Breast epithelium (tissue), 4 donors: ENCODE measurements at places on chromosomes 5 and 9.

GRCh38 chr9:130107955-130108354 is 54.2 kb downstream of the GPR107 start:
- no peak overlapping the region for H3K4me3 ChIP-seq
- H3K4me1 ChIP-seq: no peaks in the 10 kb centered on the region
- no peak for DNase-seq
- no peaks in the 10 kb centered on the region for H3K36me3 ChIP-seq
- H3K27me3 ChIP-seq: no peaks in the 10 kb centered on the region

DNA sequence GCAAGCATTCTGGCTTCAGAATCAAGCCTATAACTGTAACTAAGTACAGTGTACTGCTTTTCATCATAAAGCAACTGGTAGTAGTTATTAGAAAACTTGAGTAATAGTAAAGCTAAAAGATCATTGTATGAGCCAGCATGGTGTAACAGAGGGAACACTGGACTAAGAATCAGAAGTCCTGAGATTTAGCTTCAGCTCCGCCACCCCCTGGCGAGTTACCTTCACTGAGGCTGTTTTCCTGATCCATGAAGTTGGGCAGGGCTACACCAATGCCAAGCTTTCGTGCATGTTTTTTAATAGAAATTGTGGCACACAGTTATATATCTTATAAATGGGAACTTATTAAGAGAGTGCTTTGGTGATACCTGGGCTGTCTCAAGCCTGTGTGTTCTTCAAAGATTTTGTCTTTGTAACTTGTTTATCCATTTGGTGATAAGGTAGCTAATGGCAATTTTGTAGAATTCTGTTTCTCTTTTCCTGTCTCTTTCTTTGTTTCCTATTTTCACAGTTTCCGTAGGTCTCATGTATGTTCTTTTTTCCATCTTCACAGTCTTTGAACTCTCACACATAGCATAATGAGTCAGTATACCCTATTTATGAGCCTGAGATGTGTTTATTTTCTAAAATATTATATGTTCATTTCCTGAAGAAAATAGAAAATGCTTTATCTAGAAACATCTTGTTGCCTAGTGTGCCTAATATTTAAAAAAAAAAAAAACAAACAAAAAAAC is 102.3 kb downstream of the GDNF start:
- no peak for DNase-seq
- no peaks in the 10 kb centered on the region for H3K36me3 ChIP-seq
- no peaks in the 10 kb centered on the region for H3K27me3 ChIP-seq
- H3K4me1 ChIP-seq: peaks cover 4% of the 10 kb centered on the region

DNA sequence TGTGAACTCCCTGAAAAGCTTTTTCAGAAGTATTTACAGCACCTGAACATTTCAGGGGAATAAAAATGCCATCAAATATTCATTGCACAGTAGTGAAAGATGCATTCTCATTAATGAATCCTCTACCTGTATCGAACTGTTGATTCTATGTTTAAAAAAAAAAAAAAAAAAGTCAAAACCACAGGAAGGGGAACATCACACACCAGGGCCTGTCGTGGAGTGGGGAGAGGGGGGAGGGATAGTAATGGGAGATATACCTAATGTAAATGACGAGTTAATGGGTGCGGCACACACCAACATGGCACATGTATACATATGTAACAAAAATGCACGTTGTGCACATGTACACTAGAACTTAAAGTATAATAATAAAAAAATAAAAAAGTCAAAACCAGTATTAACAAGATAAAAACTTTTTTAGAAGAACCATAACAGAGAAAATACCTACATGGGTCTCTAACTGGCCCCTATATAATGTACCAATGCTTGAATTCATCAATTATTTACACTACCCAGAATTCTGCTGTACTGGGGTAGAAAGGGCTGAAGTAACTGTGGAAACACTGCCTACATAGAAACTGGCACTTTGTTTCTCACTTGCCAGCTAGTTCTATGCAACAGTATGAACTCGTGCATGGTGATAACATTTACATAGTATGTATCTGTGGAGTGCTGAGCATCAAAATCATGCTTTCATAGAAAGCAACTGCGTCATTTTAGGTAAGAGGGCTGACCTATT is 48.9 kb downstream of the GNAQ start:
- no peak overlapping the region for H3K4me3 ChIP-seq
- H3K4me1 ChIP-seq: no peaks in the 10 kb centered on the region
- H3K27ac ChIP-seq: no peak overlapping the region
- no peaks in the 10 kb centered on the region for H3K36me3 ChIP-seq

- H3K4me1 ChIP-seq: peaks cover 4% of the 10 kb centered on the region
- H3K36me3 ChIP-seq: no peaks in the 10 kb centered on the region
- DNase-seq: no peak
- H3K4me3 ChIP-seq: no peak overlapping the region
- H3K27ac ChIP-seq: no peak overlapping the region
Observed at GRCh38 chr9:96616817-96617438, 2.7 kb downstream of the CDC14B start.

- H3K36me3 ChIP-seq: no peaks in the 10 kb centered on the region
- no peak overlapping the region for H3K4me3 ChIP-seq
- no peak for DNase-seq
- no peaks in the 10 kb centered on the region for H3K27me3 ChIP-seq
Observed at GRCh38 chr5:10209004-10209403, 40.7 kb downstream of the ATPSCKMT start.

GRCh38 chr5:173547579-173547978 is 68.9 kb downstream of the BOD1 start:
- no peak overlapping the region for H3K4me3 ChIP-seq
- no peaks in the 10 kb centered on the region for H3K27me3 ChIP-seq
- no peaks in the 10 kb centered on the region for H3K4me1 ChIP-seq
- no peaks in the 10 kb centered on the region for H3K36me3 ChIP-seq
- DNase-seq: no peak

DNA sequence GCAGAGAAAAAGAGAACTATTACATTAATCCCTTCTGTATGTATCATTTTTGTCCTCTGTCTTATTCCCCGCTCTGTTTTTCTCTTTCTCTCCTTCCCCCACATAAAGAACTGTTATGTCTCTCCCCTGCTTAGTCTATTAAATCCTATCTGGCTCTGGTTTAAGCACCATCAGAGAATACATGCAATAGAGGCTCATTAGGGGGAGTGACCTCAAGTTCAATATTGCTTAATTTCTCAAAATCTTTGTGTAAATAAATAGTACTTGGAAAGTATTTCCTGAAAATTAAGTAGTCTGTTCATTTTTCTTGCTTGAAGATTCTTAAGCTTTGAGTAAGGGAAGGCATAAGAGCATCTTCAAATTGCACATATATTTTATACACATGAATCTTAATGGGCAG is 41.2 kb upstream of the FAM174A start:
- no peak overlapping the region for H3K4me3 ChIP-seq
- no peak for DNase-seq
- H3K4me1 ChIP-seq: no peaks in the 10 kb centered on the region
- H3K27ac ChIP-seq: no peak overlapping the region
- H3K36me3 ChIP-seq: no peaks in the 10 kb centered on the region

- H3K27me3 ChIP-seq: no peaks in the 10 kb centered on the region
- H3K36me3 ChIP-seq: no peaks in the 10 kb centered on the region
- no peaks in the 10 kb centered on the region for H3K4me1 ChIP-seq
- DNase-seq: no peak
Observed at GRCh38 chr9:103319979-103320378, 324.8 kb downstream of the CYLC2 start.

DNA sequence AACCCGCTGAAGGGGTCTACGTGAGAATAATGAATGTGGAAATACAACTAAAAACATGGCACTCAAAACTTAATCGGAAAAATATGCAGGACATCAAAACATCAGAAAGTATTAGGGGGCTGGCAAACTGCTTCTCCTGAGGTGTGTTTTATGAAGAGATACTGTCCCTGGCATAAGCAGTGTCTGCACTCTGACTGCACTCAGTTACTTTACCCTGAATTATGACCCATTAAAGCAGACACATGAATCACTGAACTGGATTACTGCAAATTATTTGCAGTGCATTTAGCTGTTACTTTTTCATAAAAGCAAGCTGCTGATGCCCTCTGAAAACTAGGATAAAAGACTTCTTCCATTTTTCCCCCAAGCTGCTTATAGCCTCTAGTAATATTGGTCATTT is 164.9 kb downstream of the AP3B1 start:
- no peaks in the 10 kb centered on the region for H3K4me1 ChIP-seq
- H3K27me3 ChIP-seq: no peaks in the 10 kb centered on the region
- H3K36me3 ChIP-seq: no peaks in the 10 kb centered on the region
- DNase-seq: no peak
- H3K27ac ChIP-seq: no peak overlapping the region
- H3K4me3 ChIP-seq: no peak overlapping the region

DNA sequence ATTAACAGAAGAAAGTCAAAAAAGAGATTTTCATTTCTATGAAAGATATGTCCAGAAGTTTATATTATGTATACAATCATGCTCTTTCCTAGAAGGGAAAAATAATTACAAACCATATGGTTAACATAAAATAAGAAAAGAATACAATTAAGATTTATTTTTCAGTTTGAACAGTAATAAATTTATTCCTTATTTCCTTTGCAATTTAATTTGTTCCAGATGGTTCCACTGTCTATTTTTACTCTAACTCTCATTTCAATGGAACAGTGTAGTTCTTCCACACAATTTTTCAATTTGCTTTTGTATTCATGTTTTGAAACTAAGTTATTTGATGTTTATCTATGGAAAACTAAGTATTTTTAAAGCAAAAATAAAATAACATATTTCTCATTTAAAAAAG is 1026.3 kb downstream of the TAF11L14 start:
- H3K27me3 ChIP-seq: no peaks in the 10 kb centered on the region
- no peaks in the 10 kb centered on the region for H3K36me3 ChIP-seq
- H3K27ac ChIP-seq: no peak overlapping the region
- DNase-seq: no peak
- H3K4me1 ChIP-seq: no peaks in the 10 kb centered on the region
- no peak overlapping the region for H3K4me3 ChIP-seq

DNA sequence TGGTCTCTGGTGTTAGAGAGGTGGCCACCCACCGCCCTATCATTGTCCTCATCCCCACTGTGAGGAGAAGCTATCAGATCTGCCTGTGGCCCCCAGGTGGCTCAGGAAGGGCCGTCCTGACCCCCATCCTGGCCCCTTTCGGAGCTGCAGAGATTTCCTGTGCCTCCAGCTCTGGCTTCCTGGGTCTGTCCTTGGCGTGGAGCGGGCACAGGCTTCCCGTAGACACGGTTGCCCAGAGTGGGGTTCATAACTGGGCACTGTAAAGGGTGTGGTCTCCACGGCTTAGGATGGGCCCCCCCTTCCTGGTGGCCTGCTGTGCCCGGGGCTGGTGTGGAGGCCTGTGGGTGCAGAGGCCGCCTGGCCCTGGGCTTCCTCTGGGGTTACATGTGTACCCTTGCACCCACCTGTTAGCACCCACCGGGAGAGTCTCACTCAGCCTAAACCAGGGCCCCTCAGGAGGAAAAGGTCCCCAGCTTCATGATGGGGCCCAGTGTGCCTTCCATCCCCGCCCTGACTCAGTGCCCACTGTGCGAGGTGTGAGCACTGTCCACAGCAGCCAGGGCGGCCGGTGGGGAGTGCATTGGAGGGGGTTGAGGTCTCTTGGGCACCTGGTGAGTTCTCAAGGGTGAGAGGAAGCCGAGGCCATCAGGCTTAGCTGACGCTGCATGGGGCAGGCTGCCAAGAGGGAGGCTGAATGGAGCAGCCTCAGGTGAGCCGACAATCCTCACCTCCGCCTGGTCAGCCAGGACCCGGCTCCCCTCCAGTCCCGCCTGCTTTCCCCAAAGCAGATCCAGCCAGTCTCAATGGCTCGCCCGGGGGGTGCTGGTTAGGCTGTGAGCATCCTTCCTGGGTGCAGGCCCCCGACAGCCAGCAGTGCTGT is 15.3 kb upstream of the AJM1 start:
- H3K4me1 ChIP-seq: no peaks in the 10 kb centered on the region
- H3K4me3 ChIP-seq: no peak overlapping the region
- H3K27ac ChIP-seq: no peak overlapping the region
- H3K27me3 ChIP-seq: no peaks in the 10 kb centered on the region

DNA sequence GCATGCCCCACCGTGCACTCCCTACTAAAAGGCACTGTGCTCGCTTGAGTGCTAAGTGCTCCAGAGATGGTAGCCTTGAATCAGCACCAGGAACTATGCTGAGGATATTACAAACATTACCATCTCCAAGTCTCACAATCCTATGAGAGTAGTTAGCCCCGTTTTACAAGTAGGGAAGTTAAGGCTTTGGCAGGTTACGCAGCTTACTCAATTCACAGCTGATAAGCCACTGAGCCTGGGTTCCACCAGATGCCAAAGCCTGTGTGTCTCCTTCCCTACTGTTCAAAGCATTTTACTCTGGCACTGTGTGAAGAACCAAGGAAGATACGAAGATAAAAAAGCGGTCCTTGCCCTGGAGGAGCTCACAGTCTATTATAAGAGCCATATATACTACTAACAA is 216.2 kb downstream of the EBF1 start:
- DNase-seq: no peak
- no peaks in the 10 kb centered on the region for H3K4me1 ChIP-seq
- no peaks in the 10 kb centered on the region for H3K36me3 ChIP-seq
- no peak overlapping the region for H3K27ac ChIP-seq
